ENCODE measurements at places on chromosomes 4 and X. TPM values are rescaled to one million over a fixed set of nuclear protein-coding genes. Genes with fewer than 3 reads are reported as not detected.

Gene POLN
- total RNA-seq = 2.3 TPM

Gene LDB2
- total RNA-seq = not detected

Gene MAP7D2
- 0.50 TPM for total RNA-seq

Gene CXCL3
- total RNA-seq = not detected

Gene TACR3
- total RNA-seq = not detected

Gene CFAP99
- not detected for total RNA-seq

Gene FOXR2
- not detected for total RNA-seq

Gene CNGA1
- total RNA-seq = not detected

Gene PSAPL1
- not detected for total RNA-seq

Gene NLGN3
- 1.0 TPM for total RNA-seq

Gene FGF13
- not detected for total RNA-seq

Gene DNAAF6
- not detected for total RNA-seq

Gene IL3RA
- total RNA-seq = 3.4 TPM

Gene FHIP1A
- not detected for total RNA-seq

Gene TTC29
- total RNA-seq = not detected

Gene ASB9
- total RNA-seq = 0.33 TPM

Gene CC2D2A
- total RNA-seq = not detected

Gene CSAG1
- total RNA-seq = not detected

Gene OTUD6A
- not detected for total RNA-seq

Gene PCSK1N
- 0.33 TPM for total RNA-seq

Gene GAGE12J
- total RNA-seq = not detected

Gene SPANXN3
- total RNA-seq = not detected

Gene CCKAR
- not detected for total RNA-seq

Gene MAGEB5
- not detected for total RNA-seq

Gene AKAP4
- not detected for total RNA-seq

Gene H2AZ1
- 477 TPM for total RNA-seq

Gene INTS6L
- total RNA-seq = 30.6 TPM

Gene EFHC2
- total RNA-seq = not detected

Gene BMPR1B
- total RNA-seq = not detected

Gene MGARP
- total RNA-seq = 0.21 TPM

Gene XPNPEP2
- 0.24 TPM for total RNA-seq

Gene RAB41
- not detected for total RNA-seq

Gene UBE2K
- total RNA-seq = 106 TPM

Gene ADGRL3
- not detected for total RNA-seq

Gene ADAMTS3
- total RNA-seq = not detected

Gene GABRG1
- total RNA-seq = not detected

Gene TRO
- total RNA-seq = 2.6 TPM

Gene GAGE13
- total RNA-seq = not detected

Gene IL2
- 976 TPM for total RNA-seq

Gene DUX4
- total RNA-seq = not detected

Gene GAB1
- total RNA-seq = 0.65 TPM
